T-helper 1 cell (primary cell): ENCODE measurements at places on chromosomes 6 and 20.

DNA sequence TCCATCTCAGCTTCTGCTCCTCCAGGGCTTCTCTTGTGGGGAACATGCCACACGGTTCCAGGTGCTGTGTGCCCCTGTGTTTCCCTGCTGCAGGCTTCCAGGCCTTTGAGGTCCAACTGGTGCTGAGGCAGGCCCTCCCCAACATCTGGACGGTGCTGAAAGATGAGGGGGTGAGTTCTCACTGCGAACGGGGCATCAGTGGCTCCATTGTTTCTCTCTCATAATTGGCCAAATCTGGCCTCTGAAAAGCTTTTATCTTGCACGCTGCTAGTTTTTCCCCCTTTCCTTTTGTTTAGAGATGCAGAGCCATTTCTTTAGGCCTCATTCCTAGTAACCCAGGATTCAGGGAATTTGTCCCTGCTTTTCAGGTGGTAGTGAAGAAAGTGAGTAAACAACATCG lies 8.6 kb downstream of the PNLDC1 start:
- DNase-seq = no peak

DNA sequence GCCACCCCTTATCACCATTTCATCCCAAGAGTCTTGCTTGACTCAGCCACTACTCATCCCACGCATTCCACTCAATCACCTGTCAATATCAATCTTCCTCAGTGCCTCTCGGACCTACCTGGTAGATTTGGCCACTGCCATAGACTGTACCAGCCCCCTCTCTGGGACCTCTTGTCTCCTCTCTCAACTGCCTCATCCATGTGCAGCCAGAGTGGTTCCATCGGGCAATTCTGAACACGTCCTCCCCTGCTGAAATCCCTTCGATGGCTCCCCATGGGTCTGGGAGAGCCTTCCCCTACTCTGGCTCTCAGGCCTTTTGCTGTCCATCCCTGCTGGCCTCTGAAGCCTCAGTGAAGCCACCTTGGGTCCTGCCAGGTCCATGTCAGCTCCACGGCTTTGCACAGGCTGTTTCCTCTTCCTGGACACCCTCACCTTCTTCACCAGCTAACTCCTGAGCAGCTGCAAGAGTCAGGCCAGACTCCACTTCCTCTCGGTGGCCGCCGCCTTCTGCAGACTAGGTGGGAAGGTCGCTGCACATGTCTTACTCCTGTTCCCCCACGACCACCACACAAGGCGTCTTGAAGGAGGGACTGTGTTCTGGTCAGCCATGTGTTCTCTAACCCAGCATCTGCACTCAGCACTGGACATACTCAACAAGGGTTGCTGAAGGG lies 120.4 kb downstream of the TOX2 start:
- DNase-seq = no peak

GRCh38 chr6:398558-399078 lies 7.1 kb downstream of the IRF4 start:
- DNase-seq = no peak

DNA sequence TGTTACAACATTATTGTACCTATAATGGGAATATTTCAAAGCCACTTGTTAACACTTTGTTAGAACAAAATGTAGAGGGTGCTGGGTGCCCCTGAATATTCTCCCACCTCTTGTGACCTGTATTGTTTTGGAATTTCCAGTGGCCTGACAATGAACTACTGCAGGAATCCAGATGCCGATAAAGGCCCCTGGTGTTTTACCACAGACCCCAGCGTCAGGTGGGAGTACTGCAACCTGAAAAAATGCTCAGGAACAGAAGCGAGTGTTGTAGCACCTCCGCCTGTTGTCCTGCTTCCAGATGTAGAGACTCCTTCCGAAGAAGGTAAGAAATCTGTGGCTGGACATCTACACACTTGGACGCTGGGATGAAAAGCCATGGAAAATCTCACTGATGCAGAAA lies 28.9 kb downstream of the PLG start:
- DNase-seq = no peak

GRCh38 chr6:19811397-19812079 lies 25.6 kb upstream of the ID4 start:
- DNase-seq = no peak

- no peak for DNase-seq
Measured at GRCh38 chr6:26588965-26589364, 7.8 kb upstream of the ABT1 start.

DNA sequence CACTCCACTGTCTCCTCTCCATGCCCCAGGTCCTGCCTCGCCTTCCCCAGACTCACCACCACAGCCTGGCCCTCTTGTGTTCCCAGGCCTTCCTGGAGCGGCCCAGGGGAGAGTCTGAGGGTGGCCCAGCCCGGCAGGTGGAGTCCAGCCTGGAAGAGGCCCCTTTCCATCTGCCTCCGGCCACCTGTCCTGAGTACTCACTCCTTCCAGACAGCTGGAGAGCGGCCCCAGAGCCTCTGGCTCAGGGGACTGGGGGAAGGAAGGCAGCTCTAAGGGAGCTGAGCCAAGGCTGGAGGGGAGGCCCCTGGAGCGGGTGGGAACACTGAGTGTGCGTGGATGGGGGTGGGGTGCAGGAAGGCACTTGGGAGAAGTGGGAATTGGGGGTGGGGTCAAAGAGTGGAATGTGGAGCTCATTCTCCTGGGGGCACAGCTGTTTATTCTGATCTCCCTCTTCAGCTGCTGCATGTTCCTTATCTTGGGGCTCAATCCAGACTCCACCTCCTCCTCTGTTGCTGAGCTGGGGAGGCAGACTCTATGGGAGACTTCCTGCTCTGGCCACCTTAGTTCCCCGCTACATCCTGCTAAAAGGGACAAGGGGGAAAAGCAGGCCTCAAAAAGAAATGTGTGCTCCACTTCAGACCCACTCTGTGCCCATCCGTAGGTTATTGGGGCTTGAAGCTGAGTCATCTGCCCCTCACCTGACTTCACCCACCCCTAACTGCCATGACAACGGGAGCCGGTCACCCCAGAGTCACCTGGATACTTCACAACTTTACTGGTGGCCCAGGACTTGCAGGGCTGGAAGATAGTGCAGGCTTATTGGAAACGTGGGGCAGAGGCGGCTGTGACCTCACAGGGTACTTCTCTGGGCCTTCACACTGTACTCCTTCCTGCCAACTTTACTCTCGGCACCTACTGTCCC lies 19.5 kb upstream of the TAF8 start:
- DNase-seq = peak; percentile 70

DNA sequence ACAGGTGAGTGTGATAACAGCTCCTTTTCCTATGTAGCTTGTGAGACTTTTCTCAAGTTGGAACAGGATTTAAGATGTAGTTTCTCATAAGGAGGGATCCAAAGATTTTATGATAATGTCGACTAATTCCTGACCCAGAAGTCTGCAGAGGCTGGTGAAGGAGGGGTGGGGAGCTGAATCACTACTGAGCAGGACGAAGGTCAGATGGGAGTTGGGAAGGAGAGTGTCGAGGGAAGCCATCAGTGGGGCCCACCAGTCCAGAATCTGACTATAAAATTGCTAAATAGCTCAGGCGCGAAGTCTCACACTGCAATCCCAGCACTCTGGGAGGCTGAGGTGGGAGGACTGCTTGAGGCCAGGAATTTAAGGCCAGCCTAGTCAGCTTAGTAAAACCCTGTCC lies 32.3 kb upstream of the CDYL start:
- DNase-seq = no peak

DNA sequence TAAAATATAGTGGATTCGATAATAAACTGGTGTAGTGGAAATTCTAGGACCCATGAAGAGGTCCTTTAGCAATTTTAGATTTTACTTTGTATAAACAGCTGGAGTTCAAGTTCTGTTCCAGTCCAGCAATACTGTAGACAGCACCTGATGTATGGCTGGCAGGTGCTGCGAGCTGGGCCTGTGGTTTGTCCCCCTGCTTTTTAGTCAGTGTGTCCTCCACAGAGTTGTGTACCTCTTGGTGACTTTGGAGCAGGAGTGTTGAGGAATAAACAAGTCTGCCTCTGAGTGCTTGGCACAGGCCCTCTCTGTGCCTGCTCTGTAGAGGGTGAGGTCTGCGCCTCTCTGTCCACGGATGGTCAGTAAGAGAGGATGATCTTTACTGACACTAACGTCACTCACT lies 13.8 kb downstream of the STX16 start:
- DNase-seq = no peak

DNA sequence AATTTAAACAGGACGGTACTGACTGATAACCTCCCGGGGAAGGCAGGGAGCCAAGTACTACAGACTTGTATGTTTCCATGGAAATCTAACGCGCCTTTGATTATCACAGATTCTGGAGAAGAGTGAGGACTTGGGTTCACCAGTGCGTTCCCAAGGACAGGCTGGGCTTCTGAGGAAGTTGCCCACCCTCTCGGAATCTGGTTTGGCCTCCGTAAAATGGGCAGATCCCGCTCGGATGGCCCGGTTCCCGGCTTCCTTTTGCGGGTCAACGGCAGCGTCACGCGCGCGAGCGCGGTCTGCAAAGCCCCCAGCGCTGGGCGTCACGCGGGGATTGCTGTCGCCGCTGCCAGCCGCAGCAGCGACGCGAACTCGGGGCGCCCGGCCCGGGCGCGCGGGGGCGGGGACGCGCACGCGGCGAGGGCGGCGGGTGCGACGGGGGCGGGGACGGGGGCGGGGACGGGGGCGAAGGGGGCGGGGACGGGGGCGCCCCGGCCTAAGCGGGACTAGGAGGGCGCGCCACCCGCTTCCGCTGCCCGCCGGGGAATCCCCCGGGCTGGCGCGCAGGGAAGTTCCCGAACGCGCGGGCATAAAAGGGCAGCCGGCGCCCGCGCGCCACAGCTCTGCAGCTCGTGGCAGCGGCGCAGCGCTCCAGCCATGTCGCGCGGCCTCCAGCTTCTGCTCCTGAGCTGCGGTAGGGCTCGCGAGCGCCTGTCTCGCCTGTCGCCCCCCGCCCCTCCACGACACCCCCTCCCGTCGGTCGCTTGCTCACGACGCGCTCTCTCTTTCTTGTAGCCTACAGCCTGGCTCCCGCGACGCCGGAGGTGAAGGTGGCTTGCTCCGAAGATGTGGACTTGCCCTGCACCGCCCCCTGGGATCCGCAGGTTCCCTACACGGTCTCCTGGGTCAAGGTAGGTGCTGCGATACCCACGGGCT lies at the start of gene CD83:
TSS of gene CD83 (plus strand) at position 615 of the 933 bp plus-strand sequence. CDS start at position 655, 40 bp downstream.
- peak; percentile 92 for DNase-seq

DNA sequence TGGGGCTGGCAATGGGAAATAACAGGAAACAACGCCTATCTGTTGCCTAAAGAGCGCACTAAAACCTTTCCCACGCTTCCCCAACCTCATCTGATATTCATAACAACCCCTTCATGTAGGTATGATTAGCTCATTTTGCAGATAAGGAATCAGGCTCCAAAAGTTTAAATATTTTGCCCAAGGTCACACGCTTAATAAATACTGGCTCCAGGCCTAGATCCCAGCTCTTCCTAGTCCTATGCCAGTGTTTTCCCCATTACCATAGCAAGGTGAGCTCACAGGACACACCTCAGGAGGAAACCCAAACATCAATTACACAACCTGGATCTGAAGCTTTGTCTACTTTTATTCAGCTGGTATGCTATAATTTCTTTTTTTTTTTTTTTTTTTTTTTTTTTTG lies 19.6 kb downstream of the MBOAT1 start:
- DNase-seq = no peak

GRCh38 chr20:18639501-18639979 lies 51.7 kb downstream of the DTD1 start:
- no peak for DNase-seq

- no peak for DNase-seq
Measured at GRCh38 chr6:55694148-55694547, 115.2 kb upstream of the HMGCLL1 start.

- no peak for DNase-seq
Measured at GRCh38 chr6:5286780-5287179, 25.5 kb downstream of the FARS2 start.
